BE2C (cell line): ENCODE measurements at places on chromosomes 16 and 17.

DNA sequence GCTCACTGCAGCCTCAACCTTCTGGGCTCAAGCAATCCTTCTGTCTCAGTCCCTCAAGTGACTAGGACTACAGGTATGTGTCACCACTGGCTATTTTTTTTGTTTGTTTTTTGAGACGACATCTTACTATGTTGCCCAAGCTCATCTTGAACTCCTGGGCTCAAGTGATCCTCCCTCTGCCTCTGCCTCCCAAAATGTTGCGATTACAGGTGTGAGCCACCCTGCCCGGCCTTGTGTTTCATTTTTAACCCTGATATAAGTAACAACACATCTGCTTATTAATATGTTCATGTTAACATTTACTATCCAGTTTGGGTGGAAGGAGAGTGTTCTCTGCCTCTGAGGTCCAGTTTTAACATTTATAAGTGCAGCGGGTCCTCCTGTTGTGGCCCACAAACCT is 3.1 kb downstream of the FAM20A start:
- no peak for DNase-seq

DNA sequence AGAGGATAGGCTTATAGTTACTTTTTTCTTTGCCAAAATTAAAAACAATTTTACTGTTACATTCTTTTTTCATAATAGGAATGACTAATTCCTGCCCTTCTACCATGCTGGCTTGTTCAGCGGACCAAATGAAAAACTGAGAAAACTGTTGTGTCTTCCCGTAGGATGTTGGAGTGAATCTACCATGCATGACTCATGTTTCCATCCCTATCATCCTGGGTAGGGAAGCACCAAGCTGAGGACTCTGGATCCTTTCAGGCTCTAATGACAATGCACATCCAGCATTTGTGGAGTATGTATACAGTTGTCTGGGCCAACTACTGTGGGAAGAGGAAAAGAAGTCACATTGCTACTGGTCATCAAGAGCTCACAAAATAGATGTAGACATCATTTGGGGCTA is 41.1 kb upstream of the DHX8 start:
- no peak for DNase-seq

- DNase-seq = no peak
These were observed 15.8 kb upstream of the PRM1 start for GRCh38 chr16:11296706-11297491.

DNA sequence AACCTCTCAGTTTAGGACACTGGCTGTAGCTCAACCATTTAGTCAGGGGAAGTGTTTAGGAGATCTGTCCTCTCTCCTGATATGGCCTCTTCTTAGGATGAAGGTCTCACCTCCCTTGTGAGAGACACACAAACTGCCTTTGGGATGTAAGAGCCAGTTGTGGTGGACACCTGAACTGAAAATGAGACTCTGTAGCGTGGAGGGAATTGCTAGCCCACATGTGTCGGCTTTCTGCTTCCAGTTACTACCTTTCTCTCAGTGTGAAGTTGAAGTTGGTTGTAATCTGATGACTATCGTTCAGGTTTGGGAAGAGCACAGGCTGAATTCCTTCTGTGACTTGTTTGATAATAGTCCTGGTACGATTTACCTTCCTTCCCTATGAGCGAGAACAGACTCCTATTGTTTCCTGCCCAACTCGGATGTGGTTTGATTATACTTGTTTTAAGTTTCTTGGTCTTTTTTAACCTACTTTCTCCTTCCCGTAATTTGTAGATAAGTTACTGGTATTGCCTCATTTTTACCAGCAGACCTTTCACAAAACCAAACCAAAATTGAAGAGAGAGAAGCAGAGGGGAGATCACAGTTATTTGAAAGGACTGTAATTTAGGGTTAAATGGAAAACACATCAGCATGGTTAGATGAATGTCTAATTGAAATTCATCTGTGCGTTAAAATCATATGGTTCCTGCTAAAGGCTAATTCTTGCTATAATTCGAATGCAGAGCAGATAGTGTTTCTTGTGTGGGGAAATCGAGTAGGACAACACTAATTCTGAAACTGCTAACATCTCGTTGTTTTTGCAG is 43.2 kb downstream of the CLEC16A start:
- DNase-seq = no peak
